ENCODE measurements at places on chromosomes 13 and 19.

- no peak for DNase-seq
These were observed 239.1 kb downstream of the KLF12 start for GRCh38 chr13:73894995-73895571.

- DNase-seq: no peak
These were observed 151.7 kb downstream of the LHFPL6 start for GRCh38 chr13:39451301-39451700.

DNA sequence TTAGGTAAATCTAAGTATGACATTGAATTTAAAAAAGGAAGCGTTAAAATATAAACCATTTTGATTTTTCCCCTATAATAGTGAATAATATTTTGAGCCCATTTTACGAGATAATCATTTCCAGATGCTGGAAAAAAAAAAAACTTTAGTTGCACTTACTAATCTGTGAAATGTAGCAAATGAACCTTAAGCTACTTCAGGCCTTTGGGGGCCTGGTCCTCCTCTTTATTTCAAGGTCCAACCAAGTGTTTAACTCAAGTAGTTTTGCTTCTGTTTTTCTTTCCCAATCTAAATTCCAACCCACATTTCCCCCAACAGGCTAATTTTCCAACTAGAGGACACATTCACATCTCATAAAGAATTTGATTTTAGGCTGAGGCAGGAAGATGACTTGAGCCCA, 101.2 kb downstream of the TNFRSF19 start:
- no peak for DNase-seq

- no peak for DNase-seq
These were observed 171.9 kb downstream of the TBC1D4 start for GRCh38 chr13:75309981-75310580.

GRCh38 chr19:3655402-3656072, 28.9 kb upstream of the CACTIN start:
- peak; percentile 99 for DNase-seq

DNA sequence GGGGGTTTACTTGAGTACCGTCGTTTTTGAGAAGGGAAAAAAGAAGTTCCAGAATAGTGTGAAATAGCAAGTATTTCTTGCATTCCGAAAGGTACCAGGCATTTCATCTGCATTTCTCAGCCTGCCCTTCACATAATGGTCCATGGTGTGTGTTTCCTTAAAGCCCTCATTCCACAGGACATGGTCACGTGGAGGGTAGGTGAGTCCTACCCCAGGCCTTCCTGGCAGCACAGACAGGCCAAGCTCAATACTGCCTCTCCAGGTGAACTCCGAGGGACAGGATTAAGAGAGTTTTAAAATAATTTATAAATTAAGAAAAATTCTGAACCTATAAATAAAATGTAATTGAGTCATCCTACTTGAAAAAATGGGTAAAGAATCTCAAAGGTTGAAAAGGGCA, 64.7 kb downstream of the TNFRSF19 start:
- no peak for DNase-seq

- no peak for DNase-seq
These were observed 48.7 kb upstream of the PCCA start for GRCh38 chr13:100040196-100040595.

- DNase-seq: peak; percentile 91
These were observed 131.5 kb downstream of the RGCC start for GRCh38 chr13:41588899-41589298.

DNA sequence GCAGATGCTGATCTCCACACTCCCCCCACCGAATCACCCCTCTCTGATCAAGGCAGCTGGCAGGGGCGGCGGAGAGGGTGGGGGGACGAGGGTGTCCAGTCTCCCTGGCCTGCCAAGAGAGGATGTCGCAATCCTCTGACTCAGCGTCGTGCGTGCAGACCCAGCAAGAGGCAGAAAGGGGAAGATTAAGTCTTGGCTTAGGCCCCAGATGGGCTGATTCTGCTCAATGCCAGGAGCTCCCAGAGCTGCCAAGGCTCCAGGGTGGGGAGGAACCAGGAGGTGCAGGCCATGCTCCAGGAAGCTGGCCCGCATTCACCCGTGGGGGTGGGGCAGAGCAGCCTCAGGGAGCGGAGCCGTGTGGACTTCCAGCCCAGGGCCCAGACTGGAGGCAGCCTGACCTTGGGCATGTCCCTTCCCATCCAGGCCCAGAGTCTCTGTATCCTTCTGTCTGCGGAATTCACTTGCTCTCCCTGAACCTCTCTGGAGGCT, 6.6 kb upstream of the BCL3 start:
- peak; percentile 100 for DNase-seq

- peak; percentile 71 for DNase-seq
These were observed 214.0 kb downstream of the ENOX1 start for GRCh38 chr13:43572656-43573360.

- no peak for DNase-seq
These were observed 280.1 kb downstream of the PCDH20 start for GRCh38 chr13:61135583-61135982.

- DNase-seq: no peak
These were observed 8.9 kb downstream of the ZSCAN1 start for GRCh38 chr19:58042495-58043340.

GRCh38 chr19:33469171-33470039, 52.2 kb downstream of the PEPD start:
- no peak for DNase-seq

DNA sequence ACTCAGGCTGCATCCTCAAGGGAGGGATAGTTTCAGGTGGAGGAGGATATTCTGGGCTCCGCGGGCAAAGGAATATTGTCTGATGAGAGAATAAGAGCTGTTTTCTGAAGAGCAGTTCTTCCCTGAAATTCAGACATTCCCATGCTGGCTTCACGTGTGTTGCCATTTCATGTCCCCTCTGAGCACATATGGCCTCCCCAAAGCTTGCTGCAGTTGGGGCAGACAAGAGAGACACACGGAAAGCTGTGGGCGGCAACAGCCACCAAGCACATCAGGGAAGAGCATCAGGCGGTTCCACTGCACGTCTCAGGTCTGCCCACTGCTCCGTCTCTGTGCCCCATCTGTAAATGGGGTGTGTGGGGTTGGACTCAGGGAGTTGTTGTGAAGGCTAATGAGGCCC, 247.5 kb upstream of the TSHZ3 start:
- no peak for DNase-seq

DNA sequence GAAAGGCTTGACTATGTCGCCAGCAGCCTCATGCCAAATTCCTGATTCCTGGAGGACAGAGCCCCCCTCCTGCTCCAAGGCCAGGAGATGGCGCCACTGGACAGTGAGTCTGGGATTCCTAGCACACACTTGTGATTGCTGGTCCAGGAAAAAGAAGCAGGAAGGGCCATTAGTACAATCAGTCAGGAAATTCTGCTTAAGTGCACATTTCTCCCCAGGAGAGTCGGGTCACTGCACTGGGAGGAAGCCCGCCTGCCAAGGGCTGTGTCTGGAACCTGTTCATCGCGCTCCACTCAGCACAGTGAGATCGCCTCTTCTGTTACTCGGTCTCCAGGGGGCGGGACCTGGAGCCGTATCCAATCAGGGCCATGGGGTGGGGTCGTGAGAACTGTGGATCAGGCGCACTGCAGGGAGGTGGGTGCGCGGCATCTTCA, 65.1 kb downstream of the ZNF823 start:
- DNase-seq: peak; percentile 80

GRCh38 chr19:50537769-50538230, 24.1 kb upstream of the ASPDH start:
- peak; percentile 71 for DNase-seq

GRCh38 chr13:26606631-26607030, 49.1 kb downstream of the WASF3 start:
- no peak for DNase-seq

GRCh38 chr13:50125554-50126262, 110.5 kb downstream of the KCNRG start:
- peak; percentile 79 for DNase-seq

GRCh38 chr13:78609464-78610205, 6.3 kb upstream of the POU4F1 start:
- no peak for DNase-seq

DNA sequence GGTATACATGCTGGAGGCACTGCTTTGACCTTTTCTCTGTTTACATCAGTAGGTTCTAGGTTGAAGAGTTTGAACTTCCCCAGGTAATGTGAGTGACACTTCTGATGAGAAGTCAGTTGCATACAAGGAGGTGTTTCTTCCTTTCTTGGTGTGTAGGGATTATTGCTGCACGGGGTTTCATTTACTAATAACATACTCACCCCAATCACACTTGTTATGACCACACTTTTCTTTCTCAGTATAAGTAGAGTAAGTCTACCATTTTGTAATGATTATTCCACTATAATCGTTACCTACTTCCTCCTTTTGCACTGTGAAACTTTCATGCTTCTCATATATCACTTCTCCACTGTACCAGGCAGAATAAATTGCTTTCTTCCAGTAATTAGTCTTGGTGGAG, 138.0 kb downstream of the TNFSF13B start:
- no peak for DNase-seq

DNA sequence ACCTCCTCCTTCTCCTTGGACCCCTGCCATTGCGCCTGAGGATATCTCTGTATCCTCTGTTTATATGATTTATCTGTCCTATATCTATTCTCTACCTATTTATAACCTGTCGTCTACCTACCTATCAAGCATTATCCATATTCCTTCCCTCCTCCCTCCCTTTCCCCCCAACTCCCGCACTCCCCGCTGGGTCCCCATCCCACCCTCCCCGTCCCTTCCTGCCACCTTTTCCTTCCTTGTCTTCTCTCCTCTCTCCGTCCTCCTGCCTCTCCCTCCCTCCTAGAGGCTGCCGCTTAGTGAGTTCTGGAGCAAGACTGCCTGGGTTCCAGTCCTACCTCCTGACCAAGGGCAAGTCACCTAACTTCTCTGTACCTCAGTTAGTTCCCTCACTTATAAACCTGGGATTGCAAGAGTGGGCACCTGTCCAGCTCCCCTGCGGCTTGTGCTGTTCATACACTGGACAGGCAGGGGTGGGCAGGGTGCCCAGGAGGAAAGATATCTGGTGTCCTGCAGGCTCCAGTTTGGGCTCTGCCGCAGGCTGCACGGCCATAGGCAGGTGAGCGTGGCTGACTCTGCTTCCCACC, 16.1 kb downstream of the TTYH1 start:
- DNase-seq: no peak

DNA sequence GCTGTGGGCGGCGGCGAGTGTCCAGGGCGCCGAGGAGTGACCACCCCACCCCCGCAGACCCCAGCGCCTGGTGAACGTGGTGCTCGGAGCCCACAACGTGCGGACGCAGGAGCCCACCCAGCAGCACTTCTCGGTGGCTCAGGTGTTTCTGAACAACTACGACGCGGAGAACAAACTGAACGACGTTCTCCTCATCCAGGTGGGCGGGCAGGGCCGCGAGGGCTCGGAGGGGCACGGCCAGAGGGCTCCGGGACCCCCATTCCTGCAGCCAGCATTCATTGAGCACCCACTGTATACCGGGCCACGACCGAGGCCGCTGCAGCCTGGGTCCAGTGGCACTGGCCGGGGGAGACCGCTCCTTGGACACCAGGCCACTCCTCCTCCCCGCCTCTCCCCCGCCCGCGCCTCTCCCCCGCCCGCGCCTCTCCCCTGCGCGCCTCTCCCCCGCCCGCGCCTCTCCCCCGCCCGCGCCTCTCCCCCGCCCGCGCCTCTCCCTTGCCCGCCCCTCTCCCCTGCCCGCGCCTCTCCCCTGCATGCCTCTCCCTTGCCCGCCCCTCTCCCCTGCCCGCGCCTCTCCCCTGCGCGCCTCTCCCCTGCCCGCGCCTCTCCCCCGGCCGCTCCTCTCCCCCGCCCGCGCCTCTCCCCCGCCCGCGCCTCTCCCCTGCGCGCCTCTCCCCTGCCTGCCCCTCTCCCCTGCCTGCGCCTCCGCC, 3.2 kb downstream of the PRTN3 start:
- DNase-seq: no peak

DNA sequence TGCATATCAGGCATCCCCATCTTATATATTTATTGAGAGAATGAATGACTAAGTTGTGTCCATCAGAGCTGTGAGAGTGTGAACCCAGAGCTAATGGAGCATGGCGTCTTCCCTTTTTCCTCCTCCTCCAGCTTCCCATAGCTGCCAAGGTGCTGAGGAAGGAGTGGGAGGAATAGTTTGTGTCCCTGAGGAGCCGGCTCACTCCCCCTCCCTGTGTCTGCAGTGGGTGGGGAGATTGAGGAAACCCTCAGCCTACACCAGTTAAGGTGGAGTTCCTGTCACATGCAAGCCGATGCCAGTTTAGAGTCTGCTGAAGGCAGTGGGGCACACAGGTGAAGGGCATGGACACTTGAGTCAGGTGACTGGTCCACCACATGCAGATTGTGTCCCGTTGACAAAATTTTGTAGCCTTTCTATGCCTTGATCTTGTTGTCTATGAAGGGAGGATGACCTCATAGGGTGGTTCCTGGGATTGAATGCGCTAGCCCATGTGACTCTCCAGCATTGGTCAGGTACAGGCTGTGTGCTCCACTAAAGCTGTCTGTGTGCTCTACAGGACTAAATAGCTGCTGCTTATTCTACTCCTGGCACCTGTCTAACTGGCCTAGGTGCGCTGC, 47.6 kb upstream of the GPI start:
- DNase-seq: no peak

DNA sequence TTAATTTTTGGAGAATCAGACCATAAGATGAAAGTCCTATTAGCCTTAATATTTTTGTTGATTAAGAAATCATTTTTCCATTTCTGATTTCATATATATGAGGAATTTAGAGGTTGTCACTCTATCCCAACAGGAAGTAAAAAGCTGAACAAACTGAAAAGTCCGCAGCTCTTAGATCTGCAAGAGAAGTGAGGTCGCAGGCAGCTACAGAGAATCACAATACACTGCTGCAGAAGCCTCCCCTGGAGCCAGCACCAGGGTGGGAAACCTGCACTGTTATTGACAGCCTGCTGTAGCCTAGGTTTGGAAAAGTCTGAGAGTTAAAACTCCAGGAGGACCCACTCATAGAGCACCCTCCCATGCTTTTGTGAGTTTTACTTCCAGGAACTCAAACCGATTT, 29.9 kb downstream of the TNFRSF19 start:
- DNase-seq: no peak

- peak; percentile 57 for DNase-seq
These were observed 18.8 kb upstream of the WASF3 start for GRCh38 chr13:26538363-26539317.

- DNase-seq: peak; percentile 95
These were observed 6.5 kb downstream of the MED29 start for GRCh38 chr19:39397360-39398296.

DNA sequence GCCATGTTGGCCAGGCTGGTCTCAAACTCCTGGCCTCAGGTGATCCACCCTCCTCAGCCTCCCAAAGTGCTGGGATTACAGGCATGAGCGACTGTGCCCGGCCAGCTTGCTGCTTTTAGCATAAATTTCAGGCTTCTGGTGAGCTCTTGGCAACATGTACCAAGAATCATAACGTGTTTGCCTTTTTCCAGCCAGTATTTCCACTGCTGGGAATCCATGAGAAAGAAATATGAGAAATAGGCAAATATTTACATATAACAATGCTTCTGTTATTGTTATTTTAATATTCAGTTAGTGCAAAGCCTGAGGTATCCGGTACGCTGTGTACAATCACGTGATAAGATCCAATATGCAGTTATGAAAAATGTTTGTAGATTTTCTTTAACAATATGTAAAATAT, 29.2 kb upstream of the CERS4 start:
- DNase-seq: no peak

All from foreskin fibroblast (primary cell).